ENCODE measurements at places on chromosomes 4 and X.

- DNase-seq, result no peak
Observed at GRCh38 chr4:7514789-7515188, 80.1 kb upstream of the PSAPL1 start.

GRCh38 chr4:15754323-15754722 lies 23.8 kb upstream of the CD38 start:
- peak; percentile 30 for DNase-seq

DNA sequence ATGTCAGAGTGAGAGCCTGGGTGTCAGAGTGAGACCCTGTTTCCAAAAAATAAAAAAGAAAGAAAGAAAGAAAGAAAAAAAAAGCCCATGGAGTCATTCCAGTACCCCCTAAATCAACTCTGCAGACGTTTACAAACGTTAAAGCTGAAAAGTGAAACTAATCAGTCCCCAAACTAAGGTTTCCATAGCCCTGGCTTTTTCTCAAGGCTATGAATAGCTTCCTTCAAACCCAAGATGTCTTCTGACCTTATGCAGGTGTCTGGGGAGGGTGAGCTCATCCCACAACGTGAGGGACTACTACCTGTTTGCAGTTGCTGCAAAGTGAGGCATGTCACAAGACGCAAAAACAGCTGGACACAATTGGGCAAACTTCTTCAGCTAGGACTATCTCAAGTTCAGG lies 144.0 kb downstream of the SH3KBP1 start:
- no peak for DNase-seq

DNA sequence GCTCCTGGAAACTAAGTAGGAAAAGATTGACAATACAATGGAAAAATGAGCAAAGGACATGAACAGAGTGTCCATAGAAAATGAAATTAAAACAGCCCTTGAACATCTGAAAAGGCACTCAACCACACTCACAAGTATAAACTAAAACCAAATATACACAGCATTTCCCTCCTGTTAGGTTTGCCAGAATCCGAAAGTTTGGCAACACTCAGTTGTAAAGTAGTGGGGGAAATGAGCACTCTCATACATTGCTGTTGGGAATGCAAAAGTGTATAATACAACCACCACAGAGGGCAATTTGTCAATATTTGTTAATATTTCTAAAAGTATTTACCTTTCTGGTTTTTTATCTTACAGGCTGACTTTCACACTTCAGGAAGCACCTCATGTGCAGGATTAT lies 84.2 kb upstream of the TMEM164 start:
- no peak for DNase-seq

Measured in stimulated activated CD4-positive, alpha-beta T cell treated with anti-CD3 and anti-CD28 coated beads, Interleukin-2, amount 100 ng/mL, for 24 hours (primary cell).